ENCODE measurements at places on chromosomes 7 and 10. TPM values are rescaled to one million over a fixed set of nuclear protein-coding genes. Genes with fewer than 3 reads are reported as not detected.

EN2 gene
- total RNA-seq = 1.0 TPM

WDR37 gene
- 8.0 TPM for total RNA-seq

CHAT gene
- not detected for total RNA-seq

SPDYE5 gene
- not detected for total RNA-seq

STAG3 gene
- total RNA-seq = 0.14 TPM

METTL27 gene
- total RNA-seq = 9.8 TPM

NKX2-3 gene
- 0.07 TPM for total RNA-seq

PPA1 gene
- total RNA-seq = 232 TPM

TMEM196 gene
- not detected for total RNA-seq

MKX gene
- total RNA-seq = not detected

EGR2 gene
- total RNA-seq = 0.34 TPM

ACADSB gene
- total RNA-seq = 6.6 TPM

ADO gene
- 22.8 TPM for total RNA-seq

CHST15 gene
- total RNA-seq = 7.7 TPM

MOGAT3 gene
- not detected for total RNA-seq

LIPF gene
- total RNA-seq = not detected

HOXA1 gene
- 4.0 TPM for total RNA-seq

MKI67 gene
- 73.1 TPM for total RNA-seq

SNX13 gene
- 15.3 TPM for total RNA-seq

MUC12 gene
- total RNA-seq = 11.2 TPM

EEPD1 gene
- 48.0 TPM for total RNA-seq

NCAPG2 gene
- 42.1 TPM for total RNA-seq

SYNPO2L gene
- total RNA-seq = not detected

WDR86 gene
- total RNA-seq = 0.19 TPM

PDCD4 gene
- 33.8 TPM for total RNA-seq

HECW1 gene
- 10.9 TPM for total RNA-seq

CRTAC1 gene
- total RNA-seq = 1.1 TPM

CYP3A4 gene
- total RNA-seq = not detected

C10orf62 gene
- total RNA-seq = not detected

PRSS37 gene
- not detected for total RNA-seq

BEND7 gene
- total RNA-seq = 10.1 TPM
